ENCODE measurements at places on chromosomes 12 and 14.

DNA sequence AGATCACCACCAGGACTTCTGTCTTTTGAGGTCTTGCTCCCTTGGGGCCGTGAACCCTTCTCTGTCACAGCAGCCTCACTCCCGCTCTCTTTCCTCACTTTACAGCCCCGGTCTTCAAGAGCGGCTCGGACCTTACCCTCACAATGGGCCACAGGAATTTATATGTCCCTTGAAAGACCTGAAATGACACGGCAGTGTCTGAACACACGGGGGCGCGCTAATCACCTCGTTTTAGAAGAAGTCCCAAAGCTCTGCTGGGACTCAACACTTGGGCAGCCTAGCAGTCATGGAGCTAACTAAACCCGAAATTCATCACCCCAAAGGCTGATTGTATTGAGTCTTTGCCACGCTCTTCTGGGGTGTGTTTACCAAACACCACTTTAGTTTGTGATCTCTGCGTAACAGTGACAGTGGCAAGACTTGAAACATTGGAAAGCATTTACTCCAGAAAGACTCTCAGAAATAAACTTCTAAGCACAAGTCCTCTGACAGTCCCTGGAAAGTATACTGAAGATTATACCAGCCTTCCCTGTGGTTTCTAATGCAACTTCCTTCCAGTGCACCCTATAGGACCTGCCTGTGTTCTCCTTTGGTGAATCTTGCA lies 29.0 kb downstream of the SERPINA11 start:
- DNase-seq, result peak; percentile 75

DNA sequence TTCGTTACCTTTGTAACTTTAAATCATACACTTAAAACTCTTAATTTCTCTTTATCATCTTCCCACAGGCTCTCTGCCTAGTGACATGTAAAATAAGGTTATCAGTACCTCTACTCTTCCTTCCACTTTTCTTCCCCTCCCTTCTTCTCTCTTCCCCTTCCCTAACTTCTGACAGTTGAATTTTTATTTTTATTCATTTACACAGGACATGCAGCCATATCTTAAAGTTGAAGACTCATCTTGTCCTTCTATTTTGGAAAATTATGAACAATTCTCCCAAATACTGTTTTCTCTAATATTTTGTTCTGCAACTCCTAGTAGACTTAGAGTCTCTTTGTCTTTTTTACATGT lies 263.9 kb downstream of the FBXL14 start:
- no peak for DNase-seq

GRCh38 chr12:45852508-45852907 lies 123.0 kb downstream of the ARID2 start:
- DNase-seq, result no peak

GRCh38 chr12:46743456-46743855 lies 82.3 kb downstream of the SLC38A4 start:
- no peak for DNase-seq

- DNase-seq, result no peak
Measured at GRCh38 chr12:52675301-52675701, 4.9 kb downstream of the KRT1 start.

- no peak for DNase-seq
Measured at GRCh38 chr12:47024463-47024862, 55.0 kb upstream of the PCED1B start.

DNA sequence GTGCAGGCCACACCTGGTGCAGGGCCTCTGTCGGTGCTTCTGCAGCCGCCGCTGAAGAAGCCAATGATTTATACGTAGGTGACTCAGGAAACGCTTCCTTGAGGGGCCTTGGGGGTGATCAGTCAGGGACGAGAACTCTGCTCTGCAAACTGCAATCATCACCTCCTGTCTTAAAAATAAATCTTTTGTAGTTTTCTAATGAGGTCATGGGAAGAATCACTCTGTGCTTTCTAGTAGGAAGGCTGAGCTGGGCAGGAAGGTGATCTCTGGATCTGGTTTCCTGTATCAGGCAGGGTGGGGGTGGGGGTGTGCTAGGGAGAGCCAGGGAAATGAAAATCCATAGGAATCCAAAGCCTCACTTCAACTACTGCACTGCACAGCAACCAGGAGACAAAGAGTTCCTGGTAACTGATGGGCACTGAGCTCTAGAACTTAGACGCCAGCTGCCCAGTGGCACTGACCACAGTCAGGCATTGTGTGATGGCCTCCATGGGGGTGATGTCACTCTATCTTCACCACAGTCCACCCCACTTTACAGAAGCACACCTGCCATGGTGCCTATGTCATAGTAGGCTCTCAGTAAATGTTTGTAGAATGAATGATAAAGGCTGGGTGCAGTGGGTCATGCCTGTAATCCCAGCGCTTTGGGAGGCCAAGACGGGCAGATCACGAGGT lies 292.4 kb upstream of the PWP1 start:
- DNase-seq, result no peak

DNA sequence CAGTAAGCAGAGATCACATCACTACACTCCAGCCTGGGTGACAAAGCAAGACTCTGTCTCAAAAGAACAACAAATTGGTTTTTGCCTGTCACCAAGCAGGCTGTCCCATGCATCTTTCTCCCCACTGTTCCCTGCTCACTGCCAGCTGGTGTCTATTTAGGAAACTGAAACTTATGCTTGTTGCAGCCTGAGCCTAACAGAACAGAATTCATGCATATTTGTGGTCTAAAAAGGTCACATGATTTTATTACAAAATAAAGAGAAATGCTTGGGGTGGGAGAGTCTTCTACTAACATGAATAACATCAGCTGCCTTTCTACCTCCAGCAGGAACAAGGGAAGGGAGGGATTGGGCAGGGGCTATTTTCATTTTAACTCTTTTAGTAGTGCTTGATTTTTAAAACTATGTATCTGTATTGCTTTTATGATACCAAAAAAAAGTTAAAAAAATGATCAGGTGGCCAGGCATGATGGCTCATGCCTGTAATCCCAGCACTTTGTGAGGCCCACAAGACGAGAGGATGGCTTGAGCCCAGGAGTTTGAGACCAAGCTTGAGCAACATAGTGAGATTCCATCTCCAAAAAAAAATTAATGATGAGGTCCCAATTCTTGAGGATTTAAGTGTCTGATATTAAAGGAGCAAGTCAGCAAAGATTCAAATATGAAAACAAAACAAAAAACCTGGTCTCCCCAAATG lies 923 bp downstream of the STAT2 start:
- DNase-seq, result no peak

GRCh38 chr14:72521968-72522741 lies 371.7 kb downstream of the DPF3 start:
- no peak for DNase-seq

DNA sequence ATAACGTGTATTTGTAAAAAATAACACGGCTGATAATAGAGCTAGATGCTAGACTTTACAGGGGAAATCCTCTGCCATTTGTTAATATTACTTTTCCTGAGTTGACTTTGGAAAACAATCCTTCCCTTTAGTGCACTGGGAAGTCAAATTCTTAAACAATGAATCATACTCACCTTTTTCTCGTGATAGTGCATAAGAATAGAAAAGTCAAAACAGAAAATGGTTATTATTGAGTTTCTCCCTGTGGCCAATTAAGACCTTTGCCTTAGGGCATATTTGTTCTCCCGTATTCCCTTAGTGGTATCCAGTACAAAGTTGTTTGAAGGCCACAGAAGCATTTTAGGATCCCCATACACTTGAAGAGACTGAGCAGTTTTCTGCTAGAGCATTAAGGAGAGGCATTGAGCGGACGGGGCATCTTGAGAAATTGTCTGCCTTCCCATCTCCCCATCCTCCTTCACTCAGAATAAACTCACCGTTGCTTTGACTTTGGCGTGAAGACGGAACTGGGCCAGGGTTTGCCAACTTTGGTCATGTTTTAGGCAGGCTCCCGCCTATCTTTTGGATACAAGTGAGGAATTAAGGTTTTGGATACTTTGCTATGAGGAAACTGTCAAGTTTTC lies 171.3 kb downstream of the TMTC2 start:
- no peak for DNase-seq

- DNase-seq, result no peak
Measured at GRCh38 chr14:22926316-22926715, 2.9 kb downstream of the PRMT5 start.

DNA sequence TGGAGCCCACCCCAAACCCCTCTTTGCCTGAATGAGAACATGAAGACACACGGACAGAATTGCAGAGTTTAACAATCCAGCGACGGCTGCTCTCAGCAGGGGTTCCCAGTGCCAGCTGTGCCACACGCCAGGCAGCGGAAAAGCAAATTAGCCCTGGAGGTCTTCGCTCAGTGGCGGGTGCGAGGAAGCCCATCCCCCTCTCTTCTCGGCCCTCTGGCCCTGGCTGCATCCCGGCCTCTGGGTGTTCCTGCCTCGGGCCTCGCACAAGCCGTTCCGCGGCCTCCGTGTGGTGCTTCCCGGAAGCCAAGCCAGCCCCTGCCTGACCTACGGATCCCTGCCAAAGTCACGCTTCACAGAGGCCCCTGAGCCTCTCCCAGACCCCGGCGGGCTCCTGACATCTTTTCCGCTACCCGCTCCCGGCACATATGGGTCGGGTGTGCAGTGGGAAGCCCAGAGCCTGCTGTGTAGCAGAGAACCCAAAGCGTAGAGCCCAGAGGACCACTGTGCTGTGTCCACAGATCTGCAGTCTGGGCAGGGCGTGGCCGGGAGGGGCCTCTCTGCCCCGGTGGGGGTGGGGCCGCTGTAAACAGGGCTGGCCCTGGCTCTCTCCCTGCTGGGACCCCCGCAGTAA lies 70.7 kb upstream of the GALNT9 start:
- DNase-seq, result peak; percentile 53

- no peak for DNase-seq
Measured at GRCh38 chr12:95316798-95317197, 99.2 kb downstream of the VEZT start.

GRCh38 chr12:53726946-53727309 lies 324 bp downstream of the CALCOCO1 start:
- DNase-seq, result no peak

DNA sequence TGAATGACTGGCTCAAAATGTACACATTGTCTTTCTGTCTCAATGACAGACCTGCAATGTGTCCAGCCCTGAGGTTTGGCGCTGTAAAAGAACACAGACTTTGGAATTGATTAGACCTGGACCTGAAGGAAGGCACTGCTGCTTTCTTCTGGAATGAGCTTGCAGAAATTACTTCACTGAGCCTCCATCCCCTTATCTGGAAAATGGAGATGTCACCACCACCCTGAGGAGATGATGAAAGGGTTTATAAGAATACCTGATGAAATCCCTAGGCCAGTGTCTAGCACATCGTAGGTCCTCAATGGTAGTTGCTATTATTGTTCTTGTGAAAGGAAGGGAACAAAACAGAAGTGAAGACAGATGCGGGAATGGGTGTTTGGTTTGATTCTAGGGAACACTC lies 9.7 kb upstream of the WSB2 start:
- no peak for DNase-seq

GRCh38 chr12:11771895-11772502 lies 122.5 kb downstream of the ETV6 start:
- no peak for DNase-seq

DNA sequence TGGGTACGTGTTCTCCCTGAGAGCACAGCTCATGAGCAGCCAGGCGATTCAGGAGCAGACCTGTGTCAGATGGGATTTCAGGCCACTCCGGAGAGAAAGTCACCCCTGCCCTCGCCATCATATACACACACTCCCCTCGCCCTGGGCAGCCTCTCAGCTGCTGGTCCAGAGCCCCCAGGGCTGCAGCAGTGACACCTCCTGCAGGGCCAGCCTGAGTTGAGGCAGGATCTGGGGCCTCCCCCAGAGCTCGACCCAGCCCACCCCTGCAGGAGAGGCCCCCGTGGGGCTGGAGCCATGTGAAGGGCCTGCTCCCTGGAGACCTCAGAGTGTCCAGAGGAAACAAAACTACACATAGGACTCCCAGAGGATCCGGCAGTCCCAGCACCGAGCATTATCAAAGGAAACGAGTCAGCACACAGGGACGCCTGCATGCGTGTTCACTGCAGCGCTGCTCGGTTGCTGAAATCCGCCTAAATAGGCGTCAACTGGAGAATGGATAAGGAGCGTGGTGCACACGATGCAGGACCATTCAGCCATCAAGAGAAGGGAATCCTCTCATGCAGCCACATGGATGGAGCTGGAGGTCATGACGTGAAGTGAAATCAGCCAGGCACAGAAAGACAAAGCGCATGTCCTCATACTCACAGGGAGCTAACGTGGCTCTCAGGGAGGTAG lies 104.0 kb downstream of the TNFAIP2 start:
- DNase-seq, result no peak

GRCh38 chr12:99704036-99704435 lies 56.5 kb downstream of the GARIN6 start:
- no peak for DNase-seq

DNA sequence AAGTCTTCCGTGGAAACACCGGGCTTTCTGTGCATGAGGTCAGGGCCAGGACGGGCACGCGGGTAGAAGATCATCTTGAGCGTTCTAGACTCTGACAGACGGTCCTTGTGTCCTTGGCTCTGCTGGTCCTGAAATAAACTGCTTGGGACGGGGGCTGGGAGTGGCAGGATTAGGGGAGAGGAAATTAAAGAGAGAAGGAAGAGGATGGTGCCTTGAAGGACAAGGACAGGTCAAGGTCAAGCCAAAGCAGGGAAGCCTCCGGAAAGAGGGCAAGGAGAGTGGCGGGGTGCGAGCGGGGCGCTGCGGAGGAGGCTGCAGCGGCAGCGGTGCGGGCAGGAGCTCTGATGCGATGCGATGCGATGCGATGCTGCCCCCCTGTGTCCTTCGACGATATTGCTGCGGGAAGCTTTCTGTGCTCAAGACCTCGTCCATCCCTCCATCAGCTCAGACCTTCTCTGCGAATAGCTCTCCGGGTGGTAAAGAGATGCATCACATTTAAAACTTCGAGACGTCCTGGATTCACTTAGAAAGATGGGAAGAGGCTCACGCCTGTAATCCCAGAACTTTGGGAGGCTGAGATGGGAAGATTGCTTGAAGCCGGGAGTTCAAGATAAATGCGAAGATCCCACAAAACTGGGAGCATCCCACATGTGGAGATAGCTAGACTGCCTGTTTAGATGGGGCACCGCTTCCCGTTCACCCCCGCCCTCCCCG lies 110.1 kb upstream of the TMEM132D start:
- DNase-seq, result peak; percentile 49

GRCh38 chr14:39755269-39755878 lies 323.1 kb upstream of the FBXO33 start:
- DNase-seq, result no peak

- no peak for DNase-seq
Measured at GRCh38 chr12:16564675-16565074, 41.3 kb downstream of the LMO3 start.
